Stimulated activated CD8-positive, alpha-beta memory T cell treated with anti-CD3 and anti-CD28 coated beads, Interleukin-4, amount 100 ng/mL, for 4 hours (primary cell): ENCODE measurements at places on chromosomes 12 and 14.

DNA sequence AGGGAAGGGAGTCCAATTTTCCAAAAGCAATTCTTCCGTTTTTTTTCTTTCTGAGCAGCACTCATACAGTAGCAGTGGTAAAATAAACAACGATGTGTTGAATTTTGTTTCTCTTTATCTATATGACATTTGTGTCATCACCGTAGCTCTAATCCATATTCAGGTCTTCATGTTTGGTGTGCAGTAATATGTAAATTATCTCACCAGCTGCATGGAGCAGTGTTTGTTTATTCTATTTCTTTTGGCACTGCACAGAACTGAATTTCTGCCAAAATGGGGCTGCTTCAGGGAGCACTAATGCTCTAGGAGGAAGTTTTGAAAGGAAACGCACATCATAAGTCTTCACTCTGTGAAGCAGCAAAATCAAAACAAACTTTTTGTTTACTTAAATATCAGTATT, 130.0 kb upstream of the NPAS3 start:
- DNase-seq: no peak

DNA sequence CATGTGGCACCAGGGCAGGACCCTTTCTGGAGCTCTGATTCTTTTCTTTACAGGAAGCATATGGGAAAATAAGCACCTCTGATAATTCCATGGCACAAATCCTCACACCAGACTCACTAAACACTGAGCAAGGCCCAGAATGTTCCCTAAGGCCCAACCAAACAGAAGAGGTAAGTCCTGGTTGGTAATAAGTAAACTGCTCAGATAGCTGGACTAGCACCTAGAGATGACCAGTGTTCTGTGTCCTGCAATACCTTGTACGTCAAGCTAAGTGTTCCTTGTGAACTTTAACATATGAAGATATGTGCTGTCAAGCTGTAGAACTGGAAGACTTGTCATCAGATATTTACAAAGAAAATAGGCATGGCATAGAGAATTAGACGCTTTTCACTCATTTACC, 186.7 kb downstream of the ESR2 start:
- DNase-seq: no peak

DNA sequence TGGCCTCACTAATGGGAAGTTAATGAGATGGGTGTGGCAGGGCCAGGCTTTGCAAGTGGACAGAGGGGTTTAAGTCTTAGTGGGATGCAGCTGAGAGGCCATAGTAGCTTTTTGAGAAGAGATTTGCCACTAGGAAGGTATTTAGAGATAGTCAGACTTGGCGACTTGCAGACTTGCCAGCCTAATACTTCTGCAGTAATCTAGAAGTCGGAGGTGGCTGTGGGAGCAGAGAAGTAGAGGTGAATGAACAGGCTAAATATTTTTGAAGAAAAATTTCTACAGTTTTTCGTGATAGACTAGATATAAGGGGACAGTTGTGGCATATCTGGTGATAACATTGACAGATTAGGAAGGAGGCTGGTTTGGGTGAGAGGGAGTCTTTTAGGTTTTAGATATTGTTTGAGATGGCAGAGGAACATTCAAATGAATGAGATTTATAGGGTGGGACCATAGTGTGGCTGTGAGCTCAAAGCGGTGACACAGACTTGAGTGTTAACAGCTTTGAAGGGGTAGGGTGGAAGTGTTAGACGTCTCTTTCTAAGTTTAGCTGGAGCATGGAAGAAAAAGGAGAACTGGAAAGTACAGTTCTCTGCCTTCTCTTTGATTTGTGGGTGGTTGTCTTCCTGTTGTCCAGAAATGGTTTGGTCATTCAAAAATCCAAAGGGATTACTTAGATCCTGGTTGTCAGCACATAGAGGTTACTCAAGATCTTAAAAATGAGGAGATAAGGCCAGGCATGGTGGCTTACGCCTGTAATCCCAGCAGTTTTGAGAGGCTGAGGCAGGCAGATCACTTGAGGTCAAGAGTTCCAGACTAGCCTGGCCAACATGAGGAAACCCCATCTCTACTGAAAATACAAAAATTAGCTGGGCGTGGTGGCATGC, 44.9 kb downstream of the MAPKAPK5 start:
- DNase-seq: no peak

- no peak for DNase-seq
Observed at GRCh38 chr14:65213316-65213715, 111.0 kb upstream of the MAX start.

GRCh38 chr12:19771858-19772257, 332.6 kb downstream of the AEBP2 start:
- DNase-seq: no peak

DNA sequence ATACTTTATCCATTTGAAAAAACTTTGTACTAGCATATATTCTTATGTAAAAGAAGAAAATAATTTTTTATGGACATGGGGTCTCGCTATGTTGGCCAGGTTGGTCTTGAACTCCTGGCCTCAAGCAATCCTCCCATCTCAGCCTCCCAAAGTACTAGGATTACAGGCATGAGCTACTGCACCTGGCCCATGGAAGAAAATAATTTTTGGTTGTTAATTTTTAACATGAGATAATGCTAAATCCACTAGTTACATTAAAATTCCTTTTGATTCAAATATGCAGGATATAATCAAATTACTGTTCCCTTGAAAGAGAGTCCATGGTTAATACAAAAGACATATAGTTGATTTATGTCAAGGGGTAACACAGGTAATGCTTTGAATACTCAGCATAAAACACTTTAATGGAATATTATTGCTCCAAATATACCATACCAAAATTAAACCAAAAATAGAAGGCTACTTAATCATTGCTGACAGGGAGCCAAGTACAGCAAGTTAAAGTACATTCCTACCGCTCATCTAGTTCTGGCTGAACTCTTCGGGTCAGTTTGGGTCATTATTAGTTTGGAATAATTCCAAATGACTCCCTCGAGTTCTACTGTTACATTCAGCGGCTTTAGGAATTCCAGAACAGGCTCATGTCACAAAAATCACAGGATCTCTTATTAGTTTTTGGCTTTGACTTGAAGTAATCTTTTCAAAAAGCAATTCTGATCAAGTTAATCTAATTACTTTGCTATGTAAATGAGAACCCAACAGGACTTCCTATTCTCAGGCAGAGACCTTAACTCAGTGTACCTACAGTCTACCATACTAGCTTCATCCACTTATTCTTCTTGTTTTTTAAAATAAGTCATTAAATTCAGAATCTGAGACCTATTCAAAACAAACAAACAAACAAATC, 6.1 kb downstream of the SOS2 start:
- no peak for DNase-seq

- no peak for DNase-seq
Observed at GRCh38 chr14:76710056-76711010, 50.9 kb upstream of the VASH1 start.
